Spleen (tissue), 13 donors: ENCODE measurements at places on chromosomes 12 and 14. TPM values are rescaled to one million over a fixed set of nuclear protein-coding genes. Genes with fewer than 3 reads are reported as not detected.

- DNase-seq: no peak
Observed at GRCh38 chr14:59241121-59241520, 52.7 kb downstream of the DAAM1 start.

DNA sequence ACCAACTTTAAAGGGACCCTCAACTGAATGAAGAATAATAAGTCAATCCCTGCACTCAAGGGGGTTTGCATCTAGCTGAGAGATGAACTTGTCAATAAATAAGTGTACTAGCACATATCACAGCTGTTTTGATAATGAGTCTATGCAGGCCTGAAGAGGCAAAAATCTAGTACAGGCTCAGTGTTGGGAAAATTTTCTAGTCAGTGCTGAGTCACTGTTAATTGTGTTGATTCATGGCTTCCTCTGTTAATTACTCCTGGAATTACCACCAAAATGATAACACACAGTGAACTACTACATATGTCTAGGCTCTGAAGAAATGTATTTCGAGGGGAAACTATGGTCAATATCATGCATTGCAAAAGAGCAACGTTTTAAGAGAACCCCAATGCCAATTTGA lies 18.9 kb downstream of the SNRPF start:
- DNase-seq: no peak

DNA sequence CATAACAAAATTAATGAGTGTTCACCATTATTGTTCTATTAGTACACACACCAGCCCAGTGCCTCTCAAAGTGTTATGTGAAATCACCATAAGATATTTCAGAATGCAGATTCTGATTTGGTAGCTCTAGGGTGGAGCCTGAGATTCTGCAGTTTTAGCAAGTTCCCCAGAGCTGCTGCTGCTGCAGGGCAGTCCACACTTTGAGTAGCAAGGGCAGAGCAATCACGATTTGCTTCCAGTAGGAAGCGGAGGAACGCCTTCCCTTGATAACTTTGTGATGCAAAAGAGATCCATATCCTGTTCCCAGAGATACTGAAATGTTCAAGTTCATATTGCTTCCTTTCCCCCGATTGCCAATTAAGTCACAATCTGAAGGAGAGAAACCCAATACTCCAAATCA lies 57.9 kb downstream of the SLC17A8 start:
- DNase-seq: no peak

- no peak for DNase-seq
Observed at GRCh38 chr12:104291867-104292524, 11.5 kb upstream of the EID3 start.

The PTGER2 gene
- 1.5 TPM for polyA plus RNA-seq
